Skin of body (tissue), 3 donors: ENCODE measurements at places on chromosomes 6 and 20.

DNA sequence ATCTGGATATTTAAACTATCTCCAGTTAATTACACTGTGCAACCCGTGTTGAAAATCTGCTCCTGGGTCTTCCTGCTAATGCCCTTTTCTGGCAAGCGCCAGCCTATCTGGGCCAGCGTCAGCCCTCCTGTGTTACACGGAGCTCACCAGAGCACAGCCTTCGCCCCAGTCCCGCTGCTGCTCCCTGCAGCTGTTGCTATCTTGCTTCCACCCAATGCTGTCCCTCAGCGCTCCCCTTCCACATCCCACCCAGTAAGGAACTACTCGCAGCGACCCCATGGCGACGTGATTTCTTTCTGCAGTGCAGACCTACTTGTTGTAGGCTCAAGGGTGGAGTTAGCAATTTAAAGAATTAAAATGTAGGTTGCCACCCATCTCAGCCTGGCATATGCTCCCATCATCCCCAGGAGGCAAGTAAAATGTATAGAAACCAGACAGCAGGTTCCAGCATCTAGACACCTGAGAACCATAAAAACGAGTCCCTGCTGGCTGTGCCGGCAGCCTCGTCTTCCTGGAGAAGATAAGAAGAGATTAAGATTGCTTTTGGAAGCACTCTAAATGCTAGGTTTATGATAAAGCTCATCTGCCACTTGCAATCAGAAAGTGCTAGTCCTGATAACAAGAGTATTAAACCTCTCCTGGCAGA, 254.3 kb upstream of the FOXQ1 start:
- no peak for DNase-seq

DNA sequence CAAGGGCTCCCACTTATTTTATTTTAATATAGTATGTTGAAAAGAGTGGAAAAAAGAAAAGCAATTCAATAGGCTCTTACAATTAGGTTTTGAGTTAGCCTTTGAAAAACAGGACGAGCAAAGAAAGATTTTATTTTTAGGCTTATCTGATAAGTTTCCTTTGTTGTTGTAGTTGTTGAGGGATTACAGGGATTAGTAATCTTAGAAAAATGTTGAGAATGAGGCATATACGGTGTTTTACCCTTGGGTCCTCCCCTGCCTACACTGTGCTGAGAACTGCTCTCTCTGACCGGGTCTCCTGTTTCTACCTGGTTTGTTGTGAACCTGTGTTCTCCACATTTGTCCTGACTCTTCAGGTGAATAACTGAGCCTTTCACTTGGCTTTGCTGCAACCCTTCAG, 16.7 kb downstream of the TRAPPC3L start:
- no peak for DNase-seq

DNA sequence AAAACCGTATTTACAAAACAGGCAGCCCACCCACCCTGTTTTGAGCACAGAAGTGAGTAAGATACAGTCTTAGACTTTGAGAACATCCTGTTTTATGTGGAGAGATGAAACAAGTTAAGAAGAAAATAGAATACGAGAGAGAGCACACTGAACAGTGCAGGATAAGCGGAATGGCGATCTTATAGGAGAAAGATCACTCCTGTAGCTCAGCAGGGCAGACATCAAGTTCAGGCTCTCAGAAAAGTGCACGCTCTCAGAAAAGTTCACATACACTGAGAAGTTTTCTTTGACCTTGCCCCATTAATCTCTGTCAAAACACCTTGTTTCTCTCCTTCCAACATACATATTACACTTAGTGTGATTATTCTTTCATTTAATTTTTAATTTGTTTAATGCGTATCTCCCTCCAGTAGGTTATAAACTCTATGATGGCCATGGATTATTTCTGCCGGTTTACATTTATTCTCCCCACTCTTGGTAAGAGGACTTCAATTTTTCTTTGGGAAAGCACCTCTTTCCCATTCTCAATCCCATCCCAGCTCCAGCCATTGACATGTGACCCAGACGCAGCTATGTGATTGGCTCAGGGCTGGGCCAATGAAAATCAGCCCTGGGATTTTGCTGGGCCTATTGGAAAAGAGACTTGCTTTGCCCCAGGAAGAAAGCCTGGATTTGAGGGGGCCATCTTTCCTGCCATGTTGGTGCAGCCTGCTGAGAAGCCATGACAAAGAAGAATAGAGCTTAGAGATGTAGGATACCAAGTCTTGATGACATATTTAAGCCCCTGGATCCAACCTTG, 16.2 kb downstream of the KCNB1 start:
- no peak for DNase-seq

DNA sequence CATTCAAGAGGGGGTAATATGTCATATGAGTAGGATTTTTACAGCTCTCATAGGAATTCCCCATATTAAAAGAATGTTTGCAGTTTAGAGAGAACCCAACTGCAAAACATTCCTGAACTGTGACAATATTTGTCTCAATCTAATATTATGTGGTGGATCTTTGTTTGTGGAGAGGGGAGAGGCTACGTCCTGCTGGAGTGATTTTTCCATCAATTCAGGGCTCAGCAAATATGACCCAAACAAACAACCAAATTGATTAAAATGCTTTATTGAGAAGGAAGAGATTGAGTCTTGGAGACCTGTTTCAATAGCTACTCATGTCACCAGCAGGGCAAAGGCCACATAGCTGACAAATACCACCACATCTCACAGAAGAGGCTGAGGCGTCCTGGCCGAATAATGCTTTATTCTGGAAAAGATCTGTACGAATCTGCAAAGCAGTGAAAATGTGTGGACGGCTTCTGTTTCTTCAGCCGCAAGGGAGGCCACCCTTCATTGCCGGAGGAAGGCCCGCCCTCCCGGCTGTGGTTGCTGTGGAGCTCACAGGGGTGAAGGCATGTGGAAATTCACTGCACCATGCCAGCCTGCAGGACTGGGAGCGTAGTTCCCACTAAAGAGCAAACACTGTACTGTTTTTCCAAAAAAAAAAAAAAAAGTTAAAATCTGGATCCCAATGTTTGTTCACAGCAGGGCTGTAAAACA, 89.7 kb upstream of the QKI start:
- DNase-seq = peak; percentile 58

DNA sequence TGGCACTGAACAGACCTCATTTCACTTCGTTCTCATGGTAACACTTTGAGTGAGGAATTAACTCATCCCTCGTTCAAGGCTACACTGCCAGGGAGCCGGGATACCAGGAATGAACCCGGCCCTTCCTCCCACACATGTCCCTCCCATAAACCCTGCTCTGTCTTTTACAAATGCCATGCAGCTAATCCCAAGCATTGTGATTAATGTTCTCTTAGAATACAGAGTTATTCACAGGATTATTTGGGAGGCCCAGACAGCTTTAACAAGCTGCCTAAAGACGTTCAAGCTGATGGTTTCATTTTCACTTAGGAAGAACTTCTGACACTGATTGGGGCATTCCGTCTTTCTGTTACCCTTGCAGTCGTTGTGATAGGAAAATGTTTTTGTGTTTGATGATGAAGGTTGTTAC, 42.5 kb upstream of the CD83 start:
- peak; percentile 30 for DNase-seq

DNA sequence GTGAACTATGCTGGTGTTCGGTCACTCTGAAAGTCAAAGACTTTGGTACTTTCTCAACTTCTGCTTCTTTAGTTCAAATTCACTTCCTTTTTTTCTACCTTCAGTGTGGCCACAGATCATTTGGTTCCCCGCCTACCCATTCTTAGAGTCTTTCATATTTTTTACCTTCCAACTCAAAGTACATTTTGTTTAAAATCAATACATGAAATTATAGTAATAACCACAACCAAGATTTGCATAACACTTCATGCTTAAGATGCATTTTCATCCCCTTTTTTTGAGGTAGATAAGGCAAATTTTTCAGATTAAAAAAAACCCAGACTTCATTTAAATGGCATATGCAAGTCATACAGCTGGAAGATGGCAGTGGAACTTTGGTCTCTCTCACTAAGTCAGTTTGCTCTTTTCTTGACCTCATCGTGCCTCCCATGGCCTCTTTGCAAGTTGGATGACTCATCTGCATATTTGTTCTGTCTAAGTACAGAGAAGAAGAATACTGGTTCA, 11.9 kb upstream of the CNR1 start:
- DNase-seq = no peak

- no peak for DNase-seq
Measured at GRCh38 chr6:7534192-7534591, 7.3 kb upstream of the DSP start.

GRCh38 chr6:117075218-117075617, 190.1 kb upstream of the VGLL2 start:
- DNase-seq = no peak

GRCh38 chr6:53793318-53794136, 1.3 kb upstream of the LRRC1 start:
- DNase-seq = peak; percentile 40

GRCh38 chr20:19974630-19975435, 42.3 kb upstream of the NAA20 start:
- DNase-seq = peak; percentile 93

DNA sequence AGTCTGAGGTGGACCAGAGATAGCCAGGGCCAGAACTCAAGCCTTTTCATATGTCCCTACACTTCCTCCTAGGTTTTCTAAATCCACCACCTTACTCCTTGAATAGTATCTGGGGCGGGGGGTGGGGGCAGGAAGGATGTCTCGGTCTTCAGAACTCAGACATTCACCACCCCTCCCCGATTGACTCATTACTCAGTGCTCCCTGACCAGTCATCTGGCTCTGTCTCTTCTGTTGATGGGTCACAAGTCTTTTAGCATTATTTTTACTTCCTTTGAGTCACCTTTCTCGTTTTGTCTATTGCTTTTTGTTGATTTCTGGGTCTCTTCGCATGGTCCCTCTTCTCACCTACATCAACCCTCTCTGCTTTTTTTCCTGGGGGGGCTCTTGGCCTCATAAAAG, 23.3 kb downstream of the NOX3 start:
- no peak for DNase-seq

DNA sequence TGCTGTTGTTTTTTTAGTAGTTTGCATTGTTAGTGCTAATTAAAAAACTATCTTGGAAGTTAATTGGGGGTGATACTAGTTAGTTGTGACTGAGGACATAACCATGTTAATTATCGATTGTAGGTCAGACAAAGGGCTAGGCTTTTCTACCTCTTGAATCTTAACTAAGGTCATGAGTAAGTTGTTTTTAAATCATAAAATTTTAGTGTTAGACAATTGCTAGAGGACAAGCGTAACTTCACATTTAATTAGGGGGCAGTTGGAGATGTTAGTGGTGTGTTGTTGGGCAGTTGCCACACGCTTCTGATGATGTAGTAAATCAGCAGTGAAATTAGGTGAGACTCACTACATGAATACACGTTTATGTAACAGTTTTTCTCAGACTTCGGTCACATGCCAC, 619.1 kb upstream of the FLRT3 start:
- no peak for DNase-seq

DNA sequence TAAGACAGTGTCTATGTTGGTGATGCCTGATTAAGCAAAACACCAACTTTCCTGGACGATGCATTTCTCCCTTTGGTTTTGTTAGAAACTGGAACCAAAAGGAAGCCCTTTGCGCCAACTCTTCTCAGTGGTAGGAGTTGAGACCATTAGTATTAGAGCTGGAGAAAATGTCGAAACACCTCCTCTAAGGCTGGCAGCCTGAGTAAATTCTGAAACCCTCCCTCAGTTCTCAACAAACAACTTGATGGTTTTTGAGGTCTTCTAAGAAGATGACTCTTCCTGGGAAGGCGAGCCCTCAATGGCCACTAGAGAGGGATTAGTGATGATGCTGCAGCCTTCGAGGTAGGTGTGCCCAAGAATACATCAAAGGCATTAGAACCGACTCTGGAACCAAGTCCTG, 78.4 kb upstream of the CCN6 start:
- no peak for DNase-seq

- DNase-seq = no peak
Measured at GRCh38 chr6:98041921-98042320, 758.9 kb upstream of the MMS22L start.

DNA sequence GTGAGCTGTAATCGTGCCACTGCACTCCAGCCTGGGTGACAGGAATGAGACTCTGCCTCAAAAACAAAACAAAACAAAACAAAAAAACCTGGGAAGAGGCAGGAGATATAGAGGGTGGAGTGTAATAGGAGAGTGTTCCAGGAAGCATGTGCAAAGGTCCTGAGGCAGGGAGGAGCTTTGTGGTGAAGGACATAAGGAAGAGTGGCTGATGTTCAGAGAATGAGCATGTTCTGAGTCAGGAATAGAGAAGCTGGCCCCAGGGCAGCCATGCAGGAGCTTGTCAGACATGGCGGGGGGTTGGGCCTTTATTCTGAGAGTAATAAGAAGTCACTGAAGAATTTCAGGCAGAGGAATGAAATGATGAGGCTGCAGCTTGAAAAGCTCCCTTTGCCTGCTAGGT, 337.0 kb downstream of the CDH26 start:
- no peak for DNase-seq

GRCh38 chr6:24251339-24251738, 106.5 kb downstream of the DCDC2 start:
- no peak for DNase-seq

- DNase-seq = no peak
Measured at GRCh38 chr20:62941792-62942191, 3.8 kb downstream of the GID8 start.

DNA sequence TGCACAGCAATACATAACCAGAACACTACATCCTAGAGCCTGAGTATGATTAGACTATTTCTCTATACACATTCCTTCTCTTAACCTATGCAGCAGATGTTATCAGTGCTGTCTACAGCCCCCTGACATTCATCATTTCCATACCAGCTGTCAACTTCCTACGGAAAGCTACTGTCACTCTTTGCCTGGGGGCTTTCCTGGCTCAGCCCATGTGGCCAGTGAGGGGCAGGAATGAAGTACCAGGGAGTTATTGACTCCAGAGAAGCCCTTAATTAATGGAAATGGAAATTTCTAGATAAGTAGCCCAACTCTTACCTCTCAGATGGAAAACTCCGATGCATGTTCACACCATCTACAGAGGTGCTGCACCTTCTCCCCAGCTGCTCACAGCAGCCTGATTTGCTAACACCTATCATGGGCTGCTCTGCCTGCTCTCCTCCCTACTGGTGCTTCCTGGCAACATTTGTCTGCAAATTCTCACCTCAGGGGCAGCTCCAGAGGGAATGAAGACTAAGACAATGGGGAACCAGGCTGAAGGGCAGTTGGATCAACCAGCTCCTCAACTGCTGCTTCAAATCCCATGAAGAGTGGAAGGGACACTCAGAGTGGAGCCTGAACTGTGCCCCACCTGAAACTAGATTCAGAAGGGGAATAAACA, 59.6 kb downstream of the LINC00237 start:
- DNase-seq = no peak

DNA sequence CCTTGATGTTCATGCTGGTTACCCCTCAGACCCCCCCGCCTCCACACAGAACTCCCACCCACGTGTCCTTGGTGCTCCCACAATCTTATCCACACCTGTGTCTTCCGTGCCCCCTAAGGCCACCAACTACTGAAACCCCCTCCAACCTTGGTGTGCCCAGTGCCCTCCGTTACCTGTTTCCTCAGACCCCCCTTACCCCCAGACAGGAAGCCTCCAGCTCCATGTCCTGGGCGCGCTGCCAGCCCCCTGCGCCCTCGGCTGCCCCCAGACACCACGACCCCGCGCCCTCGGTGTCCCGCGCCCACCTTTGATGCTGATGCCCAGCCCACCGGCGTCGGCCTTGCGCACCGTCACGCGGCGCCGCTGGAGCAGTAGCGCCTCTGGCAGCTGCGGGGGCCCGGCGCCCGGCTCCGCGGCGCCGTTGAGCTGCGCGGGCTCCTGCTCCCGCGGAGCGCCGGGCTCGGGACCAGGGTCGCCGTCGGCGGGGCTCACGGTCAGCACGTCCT, 504 bp downstream of the SNTA1 start:
- no peak for DNase-seq

- DNase-seq = no peak
Measured at GRCh38 chr6:41947581-41948220, 6.1 kb upstream of the CCND3 start.
